ENCODE measurements at places on chromosomes 2 and 18. TPM values are rescaled to one million over a fixed set of nuclear protein-coding genes. Genes with fewer than 3 reads are reported as not detected.

- no peak for DNase-seq
Measured at GRCh38 chr2:220065581-220065980, 438.2 kb downstream of the SLC4A3 start.

DNA sequence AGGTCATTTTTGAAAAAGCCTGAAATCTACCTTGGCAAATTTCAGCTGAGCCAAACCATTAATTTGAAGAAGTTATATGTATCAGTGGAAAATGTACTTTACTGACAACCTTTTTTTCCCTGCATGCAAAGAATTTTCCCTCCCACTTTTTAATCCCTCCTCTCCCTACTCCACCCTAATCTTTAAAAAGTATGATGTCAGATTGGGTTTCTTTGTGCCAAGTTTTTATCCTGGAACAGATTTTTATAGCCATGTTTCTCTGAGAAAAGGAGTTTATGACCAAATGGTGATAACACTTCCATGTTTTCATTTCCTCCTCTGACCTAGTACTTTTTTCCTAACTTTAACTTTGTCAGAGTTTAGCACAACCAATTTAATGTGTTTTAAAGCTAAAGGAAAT lies 250.3 kb upstream of the FOSL2 start:
- no peak for DNase-seq

DNA sequence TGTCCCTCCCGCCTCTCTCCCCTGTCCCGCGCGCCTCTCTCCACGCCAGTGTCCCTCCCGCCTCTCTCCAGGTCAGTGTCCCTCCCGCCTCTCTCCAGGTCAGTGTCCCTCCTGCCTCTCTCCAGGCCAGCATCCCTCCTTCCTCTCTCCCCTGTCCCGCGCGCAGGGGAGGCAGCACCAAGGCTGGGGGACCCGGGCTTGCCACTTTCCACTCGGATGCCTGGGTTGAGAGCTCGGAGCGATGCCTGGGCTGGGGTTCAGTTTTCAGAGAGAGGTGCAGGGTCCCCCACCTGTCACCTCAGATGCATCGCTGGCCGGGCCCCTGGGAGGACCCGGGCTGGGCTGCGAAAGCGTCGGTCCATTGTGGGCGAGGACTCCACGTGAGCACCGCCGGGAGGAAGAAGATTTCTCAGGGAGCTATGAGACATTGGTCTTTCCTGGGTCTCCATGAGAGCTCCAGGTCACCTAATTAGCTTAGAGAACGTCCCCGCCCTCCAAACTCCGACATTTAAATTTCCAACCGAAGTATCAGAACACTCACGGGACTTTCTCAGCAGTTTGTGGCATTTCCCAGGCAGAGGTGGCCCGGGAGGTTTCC lies 2.1 kb downstream of the FBLN7 start:
- DNase-seq: no peak

DNA sequence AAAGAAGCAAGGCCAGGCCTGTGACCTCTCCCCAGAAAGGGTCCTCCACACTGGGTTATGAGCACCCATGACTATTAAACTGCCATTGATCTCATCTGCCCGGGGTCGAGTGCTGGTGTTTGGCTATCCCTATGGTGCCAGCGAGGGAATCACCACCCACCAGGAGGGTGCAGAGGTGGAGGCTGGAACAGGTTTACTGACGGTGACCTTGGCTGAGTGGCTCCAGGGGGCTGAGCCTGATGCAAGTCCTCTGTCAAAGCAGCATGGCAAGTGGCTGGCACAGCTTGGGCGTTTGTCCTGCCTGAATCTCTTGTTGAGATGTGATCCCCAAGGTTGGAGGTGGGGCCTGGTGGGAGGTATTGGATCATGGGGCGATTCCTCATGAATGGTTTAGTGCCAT lies 196.4 kb upstream of the HDAC4 start:
- DNase-seq: no peak

DNA sequence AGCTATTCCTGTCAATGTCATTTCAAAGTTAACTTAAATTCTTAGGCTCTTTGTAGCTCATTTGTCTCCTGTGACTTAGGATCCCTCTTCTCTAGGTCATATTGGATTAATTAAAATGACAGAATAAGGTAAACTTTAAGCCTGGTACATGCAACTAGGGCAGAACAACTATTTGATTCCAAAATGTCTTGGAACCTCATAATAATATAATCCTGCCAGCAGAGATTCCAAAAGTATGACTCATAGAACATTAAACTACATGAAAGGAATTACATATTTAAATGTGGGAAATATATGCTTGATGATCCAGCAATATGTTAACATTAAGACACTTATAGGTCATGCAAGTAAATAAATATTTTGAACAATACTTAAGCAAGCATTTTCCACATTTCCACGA lies 63.3 kb downstream of the COL3A1 start:
- DNase-seq: no peak

Gene CCDC142
- 26.2 TPM for total RNA-seq

GRCh38 chr2:127014630-127015029 lies 92.3 kb downstream of the BIN1 start:
- DNase-seq: no peak

DNA sequence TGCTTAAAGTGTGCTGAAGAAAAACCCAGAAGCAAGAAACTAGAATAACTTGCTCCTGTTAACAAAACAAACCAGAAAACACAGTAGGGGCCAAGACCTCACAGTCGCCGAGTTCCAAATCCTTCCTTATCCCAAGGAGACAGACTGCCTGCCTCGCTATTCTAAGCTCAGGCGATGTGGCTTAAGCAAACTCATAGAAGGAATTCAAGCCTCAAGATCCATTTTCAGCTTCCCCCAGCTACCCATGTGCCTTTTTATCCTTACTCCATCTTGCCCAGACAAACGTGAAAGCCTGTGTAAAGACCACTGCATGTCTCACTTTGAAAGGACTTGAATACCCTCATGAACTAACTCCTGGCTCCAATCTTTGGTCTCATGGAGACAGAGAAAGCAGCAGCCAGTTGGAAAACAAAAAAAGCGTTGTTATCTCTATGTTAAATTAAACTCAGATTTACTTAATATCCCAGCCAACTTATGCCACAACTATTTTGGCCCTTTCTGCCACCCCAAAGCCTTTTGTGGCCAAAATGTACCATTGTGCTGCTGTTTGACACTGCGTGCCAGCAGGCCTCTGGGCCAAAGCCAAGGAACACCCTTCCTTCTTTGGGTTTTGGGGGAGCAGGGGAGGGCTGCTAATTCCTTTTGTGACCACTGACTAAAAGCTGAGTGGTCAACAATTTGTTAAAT lies 123.2 kb upstream of the FZD5 start:
- DNase-seq: no peak

- DNase-seq: no peak
Measured at GRCh38 chr18:12703096-12703567, 290 bp downstream of the PSMG2 start.

DNA sequence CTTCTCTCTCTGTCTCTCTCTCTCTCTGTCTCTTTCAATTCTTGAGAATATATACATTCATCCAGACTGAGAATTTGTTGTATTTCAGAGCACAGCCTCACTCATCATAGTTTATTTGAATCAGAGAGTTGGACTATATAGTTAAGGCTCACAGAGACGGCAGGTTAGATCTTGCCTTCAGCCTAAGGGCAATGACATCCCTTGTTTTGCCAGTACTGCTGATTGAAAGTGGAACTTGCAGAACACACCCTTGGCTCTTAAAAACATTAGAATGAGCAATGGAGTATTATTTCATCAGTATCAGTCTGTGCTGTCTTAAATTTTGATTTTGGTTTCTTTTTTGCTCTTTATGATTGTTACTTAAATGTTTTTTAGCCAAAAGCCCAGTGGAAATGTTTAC lies 62.0 kb upstream of the DSG1 start:
- no peak for DNase-seq

DNA sequence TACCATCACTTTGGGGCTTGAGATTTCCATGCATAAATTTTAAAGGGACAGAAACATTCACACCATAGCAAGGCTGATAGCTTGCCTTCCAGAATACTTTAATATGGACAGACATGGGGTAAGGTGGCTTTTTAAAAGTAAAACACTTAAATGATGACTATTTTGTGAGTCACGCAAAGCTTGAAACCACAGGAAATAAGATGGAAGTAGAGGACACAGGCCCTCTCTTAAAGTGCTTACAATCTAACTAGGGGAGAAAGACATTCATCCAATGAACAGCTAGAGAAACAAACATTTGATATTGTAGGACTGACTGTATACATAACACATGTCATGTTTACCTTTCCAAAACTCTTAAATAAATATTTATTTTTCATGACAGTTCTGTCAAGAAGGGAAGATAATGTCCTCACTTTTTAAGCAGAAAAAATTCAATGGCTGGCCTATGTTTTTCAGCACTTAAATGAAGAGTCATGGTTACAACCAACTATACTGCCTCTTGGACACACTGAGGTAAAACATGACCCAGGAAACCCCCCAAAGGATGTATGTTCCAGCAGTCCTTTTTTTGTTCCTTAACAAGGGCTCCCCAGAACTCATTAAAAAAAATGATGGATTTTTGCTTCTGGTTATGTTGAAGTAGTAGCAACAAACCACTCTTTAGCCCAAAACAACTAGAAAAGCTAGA lies 120.0 kb upstream of the RBMS1 start:
- no peak for DNase-seq

Gene FEV
- 0.29 TPM for total RNA-seq

Gene TCF4
- total RNA-seq: 210 TPM

DNA sequence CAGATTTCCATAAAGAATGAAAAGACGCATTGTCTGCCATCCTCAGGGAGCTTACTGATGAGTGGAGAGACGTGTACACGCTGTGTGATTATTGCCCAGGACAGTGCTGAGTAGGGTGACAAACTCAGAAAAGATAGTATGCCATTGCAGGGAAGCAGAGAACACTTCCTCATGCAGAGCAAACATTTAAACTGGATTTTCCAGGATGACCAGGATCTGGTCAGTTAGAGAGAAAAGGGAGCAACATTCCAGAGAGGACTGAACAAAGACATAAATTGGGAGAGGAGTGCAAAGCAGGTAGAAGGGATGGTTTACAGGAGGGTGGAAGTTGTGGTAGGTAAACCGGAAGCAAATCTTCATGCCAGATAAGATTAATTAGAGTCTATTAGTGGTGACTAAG lies 2.3 kb downstream of the SLC9A2 start:
- no peak for DNase-seq

GRCh38 chr2:121085801-121086200 lies 199.2 kb downstream of the TFCP2L1 start:
- DNase-seq: no peak

- DNase-seq: no peak
Measured at GRCh38 chr2:108531674-108532055, 2.6 kb upstream of the LIMS1 start.

DNA sequence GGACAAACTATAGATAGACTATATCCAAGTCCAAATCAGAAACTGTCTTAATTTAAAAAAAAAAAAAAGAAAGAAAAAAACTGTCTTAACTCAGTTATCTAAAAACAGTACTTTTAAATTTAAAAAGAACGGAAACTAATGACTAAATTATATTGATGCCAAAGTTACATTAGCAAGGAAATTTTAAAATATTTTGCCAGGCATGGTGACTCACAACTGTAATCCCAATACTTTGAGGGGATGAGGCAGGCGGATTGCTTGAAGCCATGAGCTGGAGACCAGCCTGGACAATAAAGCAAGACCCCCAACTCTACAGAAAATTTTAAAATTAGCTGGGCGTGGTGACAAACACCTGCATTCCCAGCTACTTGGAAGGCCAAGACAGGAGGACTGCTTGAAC lies 30.9 kb downstream of the MEMO1 start:
- DNase-seq: no peak

Gene IGFBP2
- 376 TPM for total RNA-seq

DNA sequence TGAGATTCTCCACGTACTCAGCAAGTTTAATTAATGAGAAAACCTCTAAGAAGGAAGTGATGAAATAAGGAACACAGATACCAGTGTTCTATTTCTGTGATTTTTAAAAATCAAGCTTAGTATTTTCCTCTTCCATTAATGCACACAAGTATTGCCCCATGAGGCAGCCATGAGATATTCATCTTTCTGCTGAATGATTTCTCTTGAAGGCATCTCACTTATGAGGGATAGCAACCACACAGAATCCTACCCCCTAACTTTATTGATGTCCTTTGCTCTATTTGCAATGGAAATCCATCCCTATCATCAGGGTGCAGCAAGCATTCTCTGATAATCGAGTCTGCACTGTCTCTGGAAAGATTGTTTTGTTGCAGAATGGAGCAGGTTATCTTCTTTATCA lies 244.1 kb upstream of the NRP2 start:
- no peak for DNase-seq

- DNase-seq: no peak
Measured at GRCh38 chr18:46764586-46764985, 7.7 kb upstream of the ST8SIA5 start.

- no peak for DNase-seq
Measured at GRCh38 chr2:118853129-118853640, 5.7 kb upstream of the EN1 start.

DNA sequence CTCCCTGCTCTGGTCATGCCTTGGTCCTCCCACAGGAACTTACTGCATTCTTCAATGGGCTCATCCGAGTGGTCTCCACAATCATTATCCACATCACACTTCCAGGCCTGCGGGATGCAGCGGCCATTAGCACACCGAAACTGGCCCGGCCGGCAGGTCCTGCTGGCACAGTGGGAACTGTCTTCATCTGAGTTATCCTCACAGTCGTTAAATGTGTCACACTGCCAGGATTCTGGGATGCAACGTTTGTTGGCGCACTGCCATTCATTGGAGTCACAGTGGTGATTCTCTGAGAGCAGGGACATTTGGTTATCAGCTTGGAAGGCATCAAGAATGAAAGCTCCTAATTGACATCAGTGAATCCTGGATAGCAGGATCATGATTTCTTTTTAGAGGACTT lies 104.5 kb downstream of the DHRS9 start:
- no peak for DNase-seq

Gene ALMS1
- 40.6 TPM for total RNA-seq

Gene SPATA3
- total RNA-seq: not detected

- no peak for DNase-seq
Measured at GRCh38 chr2:217868911-217869334, 133.9 kb downstream of the TNS1 start.

GRCh38 chr18:5868218-5868854 lies 27.0 kb downstream of the TMEM200C start:
- DNase-seq: peak; percentile 81

Gene CCL20
- total RNA-seq: 0.36 TPM

GRCh38 chr2:178976351-178976750 lies 73.6 kb downstream of the CCDC141 start:
- no peak for DNase-seq

Gene EGR4
- total RNA-seq: 0.36 TPM

DNA sequence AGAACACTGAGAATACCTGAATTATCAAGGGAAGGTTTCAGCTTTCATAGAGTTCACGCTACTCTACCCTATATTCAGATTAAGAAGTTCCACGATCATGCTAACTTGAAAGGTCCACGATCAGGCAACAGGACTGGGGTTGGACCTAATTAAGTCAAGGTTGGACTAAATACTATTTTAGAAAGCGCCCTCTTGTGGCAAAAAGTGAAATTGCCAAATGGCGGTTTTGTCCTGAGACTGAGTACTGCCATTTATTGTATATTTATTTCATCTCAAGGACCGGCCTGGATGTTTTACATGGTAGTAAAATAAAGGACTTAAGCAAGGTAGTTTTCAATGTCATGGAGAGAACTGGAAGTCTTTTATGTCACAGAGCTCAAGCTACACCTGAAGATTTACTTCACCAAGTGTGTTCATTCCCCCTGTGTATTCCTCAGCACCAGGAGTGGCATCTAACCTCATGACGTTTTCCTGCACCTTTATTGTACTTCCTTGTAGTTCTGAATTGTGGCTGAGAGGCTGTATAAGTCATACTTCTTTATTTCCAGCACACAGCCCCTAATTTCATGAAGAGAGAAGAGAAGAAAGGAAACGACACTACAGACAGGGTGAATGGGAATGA lies 56.8 kb downstream of the SRD5A2 start:
- peak; percentile 52 for DNase-seq

- DNase-seq: peak; percentile 58
Measured at GRCh38 chr18:62586151-62586774, 63.4 kb downstream of the ZCCHC2 start.

Measured in mesothelial cell of epicardium (in vitro differentiated cells).